CD4-positive, alpha-beta T cell treated with Interleukin-12 subunit alpha and Interleukin-12 subunit beta, for 1 hour (primary cell): ENCODE measurements at places on chromosomes 7 and 10.

- no peak for DNase-seq
These were observed 12.8 kb downstream of the TRDMT1 start for GRCh38 chr10:17188644-17189172.

GRCh38 chr10:3496138-3496537, 288.9 kb downstream of the KLF6 start:
- no peak for DNase-seq

DNA sequence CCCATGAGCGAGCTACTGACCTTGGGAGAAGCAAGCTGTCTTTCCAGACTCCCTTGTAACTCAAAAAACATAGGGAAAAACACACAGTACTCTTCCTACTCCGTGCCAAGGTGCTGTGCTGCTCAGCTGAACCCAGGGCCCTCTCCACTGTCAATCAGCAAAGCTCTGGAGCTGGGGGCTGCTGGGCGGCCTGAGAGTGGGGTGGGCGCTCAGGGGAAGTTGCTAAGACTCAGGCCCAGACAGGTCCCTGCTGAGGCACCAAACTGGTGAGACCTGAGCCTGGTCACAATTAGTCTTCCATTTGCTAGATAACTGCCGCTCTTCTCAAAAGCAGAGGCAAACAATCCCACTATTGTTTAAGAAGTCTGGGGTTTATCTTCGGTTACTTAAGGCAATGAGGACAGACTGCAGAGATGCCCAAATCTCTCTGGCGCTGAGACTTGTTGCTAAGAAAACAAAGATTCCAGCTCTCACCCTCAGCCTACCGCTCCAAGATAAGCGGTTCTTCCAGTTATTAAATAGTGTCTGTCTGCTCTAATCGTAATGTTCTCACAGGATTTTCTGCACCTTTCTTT, 22.0 kb downstream of the STEAP1B start:
- no peak for DNase-seq

- no peak for DNase-seq
These were observed 75.3 kb downstream of the ZNF92 start for GRCh38 chr7:65448816-65449504.

- DNase-seq: no peak
These were observed 441.8 kb upstream of the MKI67 start for GRCh38 chr10:128568041-128568440.

DNA sequence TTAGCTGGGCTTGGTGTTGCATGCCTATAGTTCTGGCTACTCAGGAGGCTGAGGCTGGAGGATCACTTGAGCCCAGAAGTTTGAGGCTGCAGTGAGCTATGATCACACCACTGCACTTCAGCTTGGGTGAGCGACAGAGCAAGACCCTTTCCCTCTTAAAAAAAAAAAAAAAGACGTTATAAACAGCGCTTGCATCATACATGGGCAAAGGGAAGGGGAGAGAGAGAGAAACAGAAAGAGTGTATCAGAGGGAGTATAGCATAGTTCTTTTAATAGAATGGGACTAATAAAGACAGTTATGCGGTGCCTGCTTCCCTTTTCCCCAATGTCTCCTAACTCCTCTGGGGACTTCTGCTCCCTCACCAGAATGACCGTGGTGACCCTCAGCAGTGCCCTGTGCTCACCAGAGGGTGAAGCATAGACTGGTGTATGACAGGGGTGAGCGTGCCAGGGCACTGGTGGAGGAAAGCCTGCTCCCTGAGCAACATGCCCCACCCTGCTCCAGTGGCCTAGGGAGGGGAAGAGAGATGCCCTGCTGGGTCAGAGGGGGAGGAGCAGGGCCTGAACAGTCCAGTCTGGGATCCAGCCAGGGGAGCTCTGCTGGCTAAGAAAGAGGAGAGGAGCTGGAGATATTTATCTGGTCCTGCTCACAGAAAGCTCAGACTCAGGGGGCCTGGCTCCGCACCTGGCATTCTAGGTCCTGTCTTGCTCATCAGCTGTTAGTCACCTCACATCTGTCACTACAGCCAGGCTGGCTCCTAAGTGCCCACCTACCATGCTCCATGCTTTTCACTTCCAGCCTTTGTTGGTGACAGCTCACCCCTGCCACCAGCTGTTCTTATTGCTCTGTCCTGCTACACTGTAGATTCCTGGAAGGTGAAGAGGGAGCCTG, 2.2 kb downstream of the PDZD7 start:
- DNase-seq: no peak

DNA sequence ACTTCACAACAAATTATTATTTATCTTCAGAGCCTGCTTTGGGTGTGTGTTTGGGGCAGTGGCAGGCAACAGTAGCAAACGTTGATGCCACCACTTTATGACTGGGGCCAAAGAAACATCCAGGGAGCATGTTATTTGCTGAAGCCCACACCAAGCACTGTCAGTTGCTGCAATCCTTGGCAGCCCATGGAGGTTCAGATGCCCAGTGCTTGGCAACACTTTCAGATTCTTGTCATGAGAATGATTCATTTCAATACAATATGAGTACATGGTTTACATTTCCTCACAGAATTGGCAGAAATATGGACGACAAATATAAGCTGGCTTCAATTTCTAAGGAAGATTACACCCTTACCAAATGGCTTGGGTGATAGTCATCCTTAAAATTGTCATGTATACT, 46.5 kb upstream of the GLI3 start:
- no peak for DNase-seq

GRCh38 chr10:95279042-95279820, 11.6 kb downstream of the PDLIM1 start:
- DNase-seq: no peak

DNA sequence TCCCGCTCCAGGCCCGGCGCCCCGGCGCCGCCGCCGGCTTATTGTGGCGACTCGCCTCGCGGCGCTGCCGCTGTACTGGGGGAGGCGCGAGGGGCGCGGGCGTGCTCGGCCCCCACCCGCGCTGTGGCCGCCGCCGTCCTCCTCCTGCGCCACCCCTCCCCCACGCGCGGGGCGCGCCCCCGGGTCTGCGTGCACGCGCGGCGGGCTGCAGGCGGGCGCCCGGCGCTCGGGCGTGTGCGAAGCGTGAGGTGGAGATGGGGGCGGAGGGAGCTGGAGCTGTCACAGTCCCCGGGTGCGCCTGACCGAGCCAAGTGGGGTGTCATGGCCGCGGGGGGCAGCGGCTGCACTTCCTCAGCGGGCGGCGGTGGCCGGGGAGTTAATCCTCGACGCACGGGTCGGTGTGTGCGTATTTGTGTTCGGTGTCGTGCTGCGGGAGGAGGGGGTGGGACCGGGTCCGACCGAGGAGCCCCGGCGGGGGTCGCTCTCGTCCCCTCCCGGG, 672 bp downstream of the LCOR start:
- DNase-seq: peak; percentile 91

GRCh38 chr7:30863706-30864035, 48.0 kb upstream of the AQP1 start:
- DNase-seq: no peak

- no peak for DNase-seq
These were observed 68.1 kb downstream of the PDGFA start for GRCh38 chr7:451255-452225.

DNA sequence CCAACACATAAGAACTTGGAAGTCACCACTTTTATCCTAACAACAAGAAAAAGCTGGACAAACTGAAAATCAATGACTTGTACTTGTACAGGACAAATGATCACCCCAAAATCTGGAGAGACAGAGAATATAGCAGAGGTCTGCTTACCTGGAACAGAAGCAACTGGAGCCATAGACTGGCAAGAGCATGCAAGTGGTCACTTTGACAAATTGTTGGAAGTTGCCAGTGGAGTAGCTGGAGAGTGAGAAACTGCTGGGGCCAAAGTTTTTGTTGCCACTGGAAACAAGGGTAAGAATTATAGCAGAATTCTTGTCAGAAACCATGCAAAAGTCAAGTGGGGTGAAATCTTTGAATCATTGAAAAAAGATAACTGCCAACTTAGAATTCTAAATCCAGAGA, 35.2 kb downstream of the NPY start:
- no peak for DNase-seq

DNA sequence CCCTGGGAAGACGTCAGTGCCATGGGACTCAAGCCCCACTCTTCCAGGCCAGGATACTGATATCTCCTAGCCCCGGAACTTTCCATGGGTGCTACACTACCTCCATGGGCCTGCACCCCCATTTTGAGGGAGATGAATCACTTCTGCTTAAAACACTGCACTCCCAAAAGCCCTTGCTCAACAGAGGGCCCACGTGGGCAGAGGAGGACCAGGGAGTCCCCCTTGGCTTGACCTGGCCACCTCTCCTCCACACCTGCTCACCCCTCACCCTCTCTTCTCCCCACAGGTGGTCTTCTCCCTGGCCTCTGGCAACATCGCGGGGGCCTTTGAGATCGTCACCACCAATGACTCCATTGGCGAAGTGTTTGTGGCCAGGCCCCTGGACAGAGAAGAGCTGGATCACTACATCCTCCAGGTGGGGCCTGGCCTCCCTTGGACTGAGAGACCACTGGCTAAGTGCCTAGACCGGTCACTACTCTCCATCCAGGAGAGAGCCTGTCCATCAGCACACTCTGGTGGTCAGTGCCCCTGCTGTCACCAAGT, 19.9 kb upstream of the C10orf105 start:
- DNase-seq: no peak

DNA sequence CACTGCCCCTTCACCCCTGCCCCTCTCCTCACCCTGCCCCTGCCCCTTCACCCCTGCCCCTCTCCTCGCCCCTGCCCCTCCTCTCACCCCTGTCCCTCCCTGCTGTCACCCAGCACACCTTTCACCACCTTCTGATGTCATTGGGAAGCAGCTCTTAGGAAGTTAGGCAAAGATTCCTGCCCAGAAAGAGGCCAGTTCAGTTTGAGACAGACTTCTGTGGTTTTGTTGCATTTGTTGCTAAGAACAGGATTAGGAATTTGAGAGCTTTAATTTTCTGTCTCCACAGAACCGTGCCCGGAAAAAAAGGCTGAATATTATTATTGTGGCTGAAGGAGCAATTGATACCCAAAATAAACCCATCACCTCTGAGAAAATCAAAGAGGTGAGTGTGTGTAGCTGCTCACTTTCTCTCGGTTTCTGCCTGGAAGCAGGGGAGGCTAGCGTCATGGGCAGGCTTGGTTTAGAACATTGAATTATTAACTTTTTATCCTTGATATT, 39.6 kb downstream of the PFKP start:
- DNase-seq: no peak

GRCh38 chr7:85600395-85600794, 413.5 kb upstream of the SEMA3D start:
- no peak for DNase-seq

DNA sequence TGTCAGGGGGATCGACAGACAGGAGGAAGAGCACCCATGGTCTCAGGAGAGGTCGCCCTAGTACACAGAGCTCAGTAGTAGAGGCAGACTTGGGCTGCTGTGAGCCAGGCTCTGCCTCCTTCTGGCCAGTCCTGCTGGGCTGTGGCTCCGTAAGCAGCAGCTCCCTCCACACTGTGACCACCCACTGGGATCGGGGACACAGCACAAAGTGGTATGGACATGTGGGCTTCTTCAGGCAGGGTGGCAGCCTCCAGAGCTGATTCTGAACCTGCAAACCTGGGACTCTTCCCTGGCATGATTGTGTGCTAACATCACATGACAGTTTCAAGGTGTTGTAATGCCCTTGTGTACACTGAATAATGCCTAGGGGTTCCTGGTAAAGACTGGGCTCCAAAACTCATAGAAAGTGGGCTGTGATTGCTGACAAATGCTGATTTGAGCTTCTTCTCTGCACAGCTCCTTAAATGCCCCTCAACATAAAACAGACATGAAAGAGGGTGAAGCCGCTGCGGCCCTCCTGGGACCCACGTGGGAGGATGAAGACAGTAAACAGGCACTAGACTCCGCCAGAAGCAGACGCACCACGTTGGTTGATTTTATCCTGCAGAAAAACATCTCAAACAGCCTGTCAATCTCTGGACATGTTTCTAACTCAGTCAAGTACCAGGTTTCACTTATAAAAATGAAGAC, 76.7 kb downstream of the GPR26 start:
- DNase-seq: no peak

GRCh38 chr7:15794801-15795200, 108.3 kb upstream of the MEOX2 start:
- no peak for DNase-seq

- DNase-seq: peak; percentile 36
These were observed 39.1 kb upstream of the RAB18 start for GRCh38 chr10:27464993-27465392.

GRCh38 chr7:92634924-92635519, 44.8 kb upstream of the FAM133B start:
- DNase-seq: peak; percentile 34
